WTC11 (cell line): ENCODE measurements at places on chromosomes 12 and 14.

- H3K4me3 ChIP-seq, result no peak overlapping the region
- H3K27ac ChIP-seq, result peak overlapping the region; percentile 71
- H3K4me1 ChIP-seq, result peaks cover 15% of the 10 kb centered on the region
- no peaks in the 10 kb centered on the region for H3K36me3 ChIP-seq
Observed at GRCh38 chr12:3103806-3104205, 26.6 kb downstream of the TSPAN9 start.

DNA sequence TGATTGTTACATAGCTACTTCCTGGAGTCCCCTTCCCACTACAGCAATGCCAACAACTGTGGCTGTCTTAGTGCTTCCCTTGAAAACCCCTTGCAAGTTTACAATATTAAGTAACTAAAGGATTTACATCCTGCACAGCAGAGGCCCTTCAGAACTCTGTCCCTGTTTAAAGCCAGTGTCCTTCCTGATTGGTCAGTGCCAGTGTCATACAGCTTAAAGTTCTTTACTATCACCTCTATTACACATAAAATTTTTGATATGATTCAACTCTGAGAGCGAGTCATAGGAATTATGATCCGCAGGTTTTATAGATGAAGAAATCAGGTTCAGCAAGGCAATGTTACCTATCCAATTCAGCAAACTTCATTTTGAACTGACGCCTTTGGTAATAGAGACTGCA is 91.4 kb upstream of the ALX1 start:
- no peak for DNase-seq
- no peaks in the 10 kb centered on the region for H3K27me3 ChIP-seq
- no peaks in the 10 kb centered on the region for H3K36me3 ChIP-seq
- no peak overlapping the region for H3K4me3 ChIP-seq
- H3K4me1 ChIP-seq, result no peaks in the 10 kb centered on the region

- H3K4me3 ChIP-seq, result no peak overlapping the region
- no peaks in the 10 kb centered on the region for H3K27me3 ChIP-seq
- no peak for DNase-seq
- H3K4me1 ChIP-seq, result peaks cover 62% of the 10 kb centered on the region
- H3K27ac ChIP-seq, result peak overlapping the region; percentile 15
Observed at GRCh38 chr12:46219877-46220655, 48.8 kb downstream of the SLC38A1 start.

DNA sequence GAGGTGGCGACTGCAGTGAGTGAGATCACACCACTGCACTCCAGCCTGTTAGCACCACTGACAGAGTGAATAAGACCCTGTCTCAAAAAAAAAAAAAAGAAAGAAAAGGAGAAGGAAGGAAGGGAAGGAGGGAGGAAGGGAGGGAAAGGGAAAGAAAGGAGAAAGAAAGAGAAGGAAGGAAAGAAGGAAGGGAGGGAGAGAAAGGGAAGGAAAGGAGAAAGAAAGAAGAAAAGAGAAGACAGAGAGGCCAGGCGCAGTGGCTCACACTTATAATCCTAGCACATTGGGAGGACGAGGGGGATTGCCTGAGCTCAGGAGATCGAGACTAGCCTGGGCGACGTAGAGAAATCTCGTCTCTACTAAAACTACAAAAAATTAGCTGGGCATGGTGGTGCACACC is 13.2 kb downstream of the DCAF5 start:
- DNase-seq, result no peak
- no peaks in the 10 kb centered on the region for H3K27me3 ChIP-seq
- H3K36me3 ChIP-seq, result no peaks in the 10 kb centered on the region
- H3K4me1 ChIP-seq, result peaks cover 23% of the 10 kb centered on the region

- H3K4me1 ChIP-seq, result no peaks in the 10 kb centered on the region
- no peak for DNase-seq
- H3K27ac ChIP-seq, result no peak overlapping the region
- no peaks in the 10 kb centered on the region for H3K27me3 ChIP-seq
- H3K36me3 ChIP-seq, result peaks cover 8% of the 10 kb centered on the region
- H3K4me3 ChIP-seq, result no peak overlapping the region
Observed at GRCh38 chr14:31080056-31080455, 53.9 kb upstream of the STRN3 start.

- H3K27ac ChIP-seq, result no peak overlapping the region
- DNase-seq, result no peak
- H3K36me3 ChIP-seq, result no peaks in the 10 kb centered on the region
- peak overlapping the region; percentile 81 for H3K4me3 ChIP-seq
- H3K27me3 ChIP-seq, result peaks cover 98% of the 10 kb centered on the region
Observed at GRCh38 chr12:114685320-114685781, 1.4 kb upstream of the TBX3 start.

GRCh38 chr12:46395388-46395787 is 22.8 kb upstream of the SLC38A2 start:
- peaks cover 55% of the 10 kb centered on the region for H3K4me1 ChIP-seq
- H3K4me3 ChIP-seq, result no peak overlapping the region
- no peak overlapping the region for H3K27ac ChIP-seq
- H3K27me3 ChIP-seq, result peaks cover 12% of the 10 kb centered on the region
- H3K36me3 ChIP-seq, result peaks cover 63% of the 10 kb centered on the region
- no peak for DNase-seq

- H3K4me3 ChIP-seq, result no peak overlapping the region
- no peaks in the 10 kb centered on the region for H3K36me3 ChIP-seq
- peaks cover 22% of the 10 kb centered on the region for H3K4me1 ChIP-seq
- no peak overlapping the region for H3K27ac ChIP-seq
- no peak for DNase-seq
Observed at GRCh38 chr14:51304438-51304837, 64.4 kb downstream of the TMX1 start.

GRCh38 chr12:68899251-68899771 is 33.7 kb downstream of the CPM start:
- H3K27me3 ChIP-seq, result no peaks in the 10 kb centered on the region
- DNase-seq, result no peak
- H3K27ac ChIP-seq, result no peak overlapping the region
- H3K4me1 ChIP-seq, result peaks cover 4% of the 10 kb centered on the region
- H3K4me3 ChIP-seq, result no peak overlapping the region

DNA sequence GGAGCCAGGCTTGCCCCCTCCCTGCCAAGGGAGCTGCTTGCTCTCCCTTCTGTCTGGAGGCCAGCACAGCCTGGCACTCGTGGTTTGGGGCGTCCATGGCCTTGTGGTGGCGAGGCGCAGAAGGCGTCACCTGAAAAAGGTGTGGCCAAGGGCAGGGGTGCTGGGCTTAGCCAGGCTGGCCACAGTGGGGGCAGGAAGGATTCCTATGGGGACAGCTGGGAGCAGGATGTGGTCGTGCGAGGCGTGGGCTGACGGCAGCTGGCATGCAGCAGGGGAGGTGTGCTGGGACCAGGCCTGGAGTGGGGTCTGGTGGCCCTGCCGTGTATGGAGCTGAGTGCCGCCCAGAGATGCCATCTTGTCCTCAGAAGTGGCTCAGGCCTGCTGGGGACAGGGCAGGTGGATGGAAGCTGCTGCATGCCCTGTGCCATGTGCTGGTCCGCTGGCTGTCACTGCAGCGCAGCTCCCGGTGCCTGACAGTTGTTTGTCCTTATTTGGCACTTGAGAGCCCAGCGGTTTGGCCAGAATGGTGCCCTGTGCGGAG is 30.0 kb downstream of the SH2B3 start:
- no peaks in the 10 kb centered on the region; the same call in 1 of the 2 replicates for H3K36me3 ChIP-seq
- DNase-seq, result no peak
- H3K27ac ChIP-seq, result peak overlapping the region; percentile 72
- no peaks in the 10 kb centered on the region for H3K27me3 ChIP-seq
- H3K4me1 ChIP-seq, result peaks cover 53% of the 10 kb centered on the region

DNA sequence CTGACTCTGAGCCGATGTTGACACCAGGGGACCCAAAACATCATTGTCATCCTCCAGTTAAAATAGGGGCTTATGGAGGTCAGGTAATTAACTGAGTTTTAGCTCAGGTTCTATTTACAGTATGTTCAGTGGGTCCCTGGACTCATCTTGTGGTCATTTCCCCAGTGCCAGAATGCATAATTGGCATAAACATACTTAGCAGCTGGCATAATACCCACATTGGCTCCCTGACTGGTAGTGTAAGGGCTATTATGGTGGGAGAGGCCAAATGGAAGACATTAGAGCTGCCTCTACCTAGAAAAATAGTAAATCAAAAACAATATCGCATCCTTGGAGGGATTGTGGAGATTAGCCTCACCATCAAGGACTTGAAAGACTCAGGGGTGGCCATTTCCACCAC is 350.9 kb downstream of the C12orf75 start:
- H3K27ac ChIP-seq, result no peak overlapping the region
- H3K4me1 ChIP-seq, result no peaks in the 10 kb centered on the region
- no peak overlapping the region for H3K4me3 ChIP-seq
- no peaks in the 10 kb centered on the region for H3K36me3 ChIP-seq
- DNase-seq, result no peak

GRCh38 chr12:108822497-108823205 is 34.7 kb downstream of the SSH1 start:
- no peak overlapping the region; the same call in none of the 2 replicates for H3K27ac ChIP-seq
- peaks cover 30% of the 10 kb centered on the region for H3K4me1 ChIP-seq
- no peak overlapping the region for H3K4me3 ChIP-seq
- H3K27me3 ChIP-seq, result no peaks in the 10 kb centered on the region
- H3K36me3 ChIP-seq, result peaks cover 14% of the 10 kb centered on the region
- no peak for DNase-seq

GRCh38 chr12:93913845-93914244 is 234.5 kb upstream of the PLXNC1 start:
- H3K4me3 ChIP-seq, result no peak overlapping the region
- H3K4me1 ChIP-seq, result peaks cover 6% of the 10 kb centered on the region; the same call in 1 of the 2 replicates
- H3K27me3 ChIP-seq, result no peaks in the 10 kb centered on the region
- no peaks in the 10 kb centered on the region for H3K36me3 ChIP-seq
- no peak overlapping the region for H3K27ac ChIP-seq

DNA sequence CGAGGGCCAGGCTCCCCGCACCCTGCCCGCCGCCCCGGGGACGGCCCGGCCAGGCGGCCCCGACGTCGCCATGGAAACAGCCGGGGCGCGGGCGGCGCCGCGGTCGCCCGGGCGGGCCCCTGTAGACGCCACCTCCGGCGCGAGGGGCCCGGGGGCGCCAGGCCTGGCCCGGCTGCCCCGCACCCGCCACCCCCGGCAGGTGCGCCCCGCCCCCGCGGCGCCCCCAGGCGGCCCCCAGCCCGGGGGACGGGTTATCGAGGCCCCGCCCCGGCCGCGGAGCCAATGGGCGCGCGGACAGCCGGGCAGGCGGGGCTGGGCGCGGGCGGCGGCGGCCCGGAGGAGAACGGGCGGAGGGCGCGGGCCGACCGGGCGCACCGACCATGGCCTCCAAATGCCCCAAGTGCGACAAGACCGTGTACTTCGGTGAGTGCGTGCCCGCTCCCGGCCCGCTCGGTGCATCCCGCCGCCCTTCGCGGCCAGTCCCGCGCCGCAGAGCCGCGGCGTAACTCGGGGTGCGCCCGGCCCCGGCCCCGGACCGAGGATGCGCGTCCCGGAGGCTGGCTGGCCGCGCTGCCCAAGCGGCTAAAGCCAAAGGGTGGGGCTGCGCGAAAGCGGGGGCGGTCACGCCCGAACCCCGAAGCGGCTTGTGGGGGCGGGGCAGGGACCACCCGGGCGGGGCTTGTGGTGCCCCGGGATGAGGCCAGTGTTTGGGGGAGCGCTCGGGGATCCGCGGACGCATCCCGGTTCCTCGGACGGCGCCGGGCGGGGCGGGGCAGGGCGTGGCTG is at the start of gene CRIP2:
Gene CRIP2 (plus strand): TSS at position 339 of the 786 bp plus-strand sequence. CDS start 42 bp downstream, at position 381.
- no peaks in the 10 kb centered on the region for H3K36me3 ChIP-seq
- peaks cover 4% of the 10 kb centered on the region; the same call in 1 of the 2 replicates for H3K4me1 ChIP-seq
- H3K27me3 ChIP-seq, result peaks cover 42% of the 10 kb centered on the region

- no peaks in the 10 kb centered on the region for H3K4me1 ChIP-seq
- DNase-seq, result no peak
- no peak overlapping the region for H3K27ac ChIP-seq
- H3K27me3 ChIP-seq, result peaks cover 7% of the 10 kb centered on the region
- no peak overlapping the region for H3K4me3 ChIP-seq
- peaks cover 70% of the 10 kb centered on the region for H3K36me3 ChIP-seq
Observed at GRCh38 chr12:129558036-129558435, 345.8 kb downstream of the TMEM132D start.
